AG09319 (cell line): ENCODE measurements at places on chromosomes 13 and 19.

DNA sequence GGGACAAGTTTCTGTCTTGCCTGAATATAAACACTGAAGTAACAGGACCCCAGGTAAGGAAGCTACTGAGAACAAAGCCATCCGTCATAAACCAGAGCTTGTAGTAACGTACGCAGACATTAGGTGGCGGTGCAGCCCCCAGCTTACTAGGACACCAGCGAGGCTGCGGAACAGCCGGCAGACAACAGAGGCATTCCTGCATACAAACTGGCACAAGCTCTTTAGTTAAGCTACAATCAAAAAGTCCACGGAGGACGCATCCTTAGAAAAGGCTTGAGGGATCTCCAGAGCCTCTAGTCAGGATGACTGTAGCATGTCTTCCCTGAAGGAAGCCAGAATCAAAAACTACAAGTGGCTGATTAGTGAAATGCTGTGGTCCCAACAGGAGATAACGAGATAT, 26.2 kb downstream of the ZNF160 start:
- no peak for DNase-seq

DNA sequence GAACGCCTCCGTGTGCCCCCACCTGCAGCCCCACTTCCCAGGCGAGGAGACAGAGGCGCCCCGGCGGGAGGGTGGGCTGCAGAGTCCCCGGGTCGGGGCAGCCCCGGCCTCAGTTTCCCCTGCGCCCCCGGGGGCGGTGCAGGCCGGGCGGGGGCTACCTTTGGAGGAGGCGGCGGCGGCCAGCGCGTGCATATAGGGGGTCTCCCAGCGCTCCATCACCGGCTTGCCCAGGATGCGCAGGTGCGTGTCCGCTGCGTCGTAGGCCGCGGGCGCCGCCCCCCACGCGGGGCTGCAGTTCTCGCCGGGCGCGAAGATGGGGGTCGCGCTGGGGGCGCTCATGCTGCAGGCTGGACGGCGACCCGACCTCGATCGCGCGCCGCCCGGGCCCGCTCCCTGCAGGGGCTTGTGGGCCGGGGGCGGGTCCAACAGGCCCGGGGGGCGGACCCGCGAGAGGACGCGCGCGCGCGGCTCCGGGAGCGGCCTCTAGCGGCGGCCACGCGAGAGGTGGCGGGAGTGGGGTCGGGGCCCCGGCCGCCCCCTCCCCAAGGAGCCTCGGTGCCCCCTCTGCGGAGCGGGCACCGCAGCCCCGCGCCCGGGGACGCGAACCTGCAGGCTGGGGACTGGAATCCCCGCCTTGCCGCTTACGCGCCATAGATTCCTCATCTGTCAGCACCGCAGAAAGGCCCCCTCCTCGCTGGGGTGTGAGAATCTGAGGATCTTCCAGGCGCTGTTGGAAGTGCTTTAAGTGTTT, at the start of gene GAMT:
Gene GAMT (minus strand): TSS at position 405 of the 751 bp plus-strand sequence. CDS start 66 bp downstream, at position 339.
- DNase-seq: no peak

- no peak for DNase-seq
These were observed 1500.4 kb downstream of the EFNB2 start for GRCh38 chr13:105035092-105035491.

GRCh38 chr19:48842789-48843162, 6.5 kb upstream of the HSD17B14 start:
- DNase-seq: no peak
